ENCODE measurements at places on chromosomes 12 and 14.
A peak's percentile ranks its signal among the peaks of the same experiment; 100 is the strongest.

DNA sequence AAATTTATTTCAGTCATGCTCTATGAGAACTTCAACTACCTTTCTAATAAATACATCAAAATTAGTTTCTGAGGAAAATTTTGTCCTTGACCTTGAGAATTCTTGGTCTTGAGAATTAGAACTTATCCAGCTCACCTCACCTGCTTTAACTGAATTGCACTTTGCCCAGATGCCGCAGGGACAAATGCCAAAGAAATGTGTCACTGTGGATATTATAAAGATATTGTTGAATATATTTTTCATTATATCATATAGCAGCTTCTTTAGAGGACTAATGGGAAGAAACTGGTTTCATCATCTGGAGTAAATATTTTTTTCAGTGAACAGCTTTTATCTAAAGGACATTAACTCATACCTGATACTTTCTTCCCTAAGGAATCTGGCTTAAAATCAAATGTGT, 54.1 kb downstream of the LRP6 start:
- no peak overlapping the region for H3K4me3 ChIP-seq
- H3K36me3 ChIP-seq, result no peaks in the 10 kb centered on the region
- no peak overlapping the region for H3K27ac ChIP-seq
- H3K27me3 ChIP-seq, result peaks cover 53% of the 10 kb centered on the region
- H3K4me1 ChIP-seq, result peaks cover 18% of the 10 kb centered on the region

DNA sequence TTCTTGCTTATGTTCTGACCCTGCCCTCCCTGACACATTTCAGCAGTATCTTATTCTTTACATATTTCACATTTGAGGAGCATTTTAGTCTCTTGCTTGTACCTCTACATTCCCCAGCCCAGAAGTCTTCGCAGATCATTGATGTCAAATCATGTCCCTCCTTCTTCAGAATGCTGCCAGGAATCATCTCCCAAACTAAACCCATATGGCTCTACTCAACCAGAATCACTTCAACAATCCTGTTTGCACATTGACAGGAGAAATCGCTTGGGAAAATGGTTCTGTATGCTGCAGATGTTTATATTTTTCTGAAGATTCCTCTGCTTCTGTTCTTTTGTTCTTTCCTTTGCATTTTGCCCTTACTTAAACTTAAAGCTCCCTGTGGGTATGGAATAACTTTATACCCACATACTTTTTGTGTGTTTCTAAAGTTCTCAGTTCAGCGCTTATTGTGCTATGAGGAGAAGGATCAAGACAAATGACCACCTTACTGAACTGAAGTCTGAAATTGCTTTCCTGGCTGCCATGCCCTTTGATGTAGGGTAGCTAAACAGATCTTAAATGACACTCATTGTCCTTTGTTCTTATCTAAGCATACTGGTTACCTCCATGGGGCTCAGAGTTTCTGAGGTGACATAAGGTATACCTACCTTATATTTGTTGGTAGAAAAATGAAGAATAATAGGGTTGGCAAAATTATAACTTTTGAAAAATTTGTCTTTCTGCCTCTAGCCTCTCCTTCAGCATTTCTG, 134.6 kb downstream of the SLC25A21 start:
- no peaks in the 10 kb centered on the region for H3K27me3 ChIP-seq
- H3K4me3 ChIP-seq, result no peak overlapping the region
- H3K4me1 ChIP-seq, result no peaks in the 10 kb centered on the region
- no peak for DNase-seq
- H3K27ac ChIP-seq, result no peak overlapping the region
- no peaks in the 10 kb centered on the region for H3K36me3 ChIP-seq

DNA sequence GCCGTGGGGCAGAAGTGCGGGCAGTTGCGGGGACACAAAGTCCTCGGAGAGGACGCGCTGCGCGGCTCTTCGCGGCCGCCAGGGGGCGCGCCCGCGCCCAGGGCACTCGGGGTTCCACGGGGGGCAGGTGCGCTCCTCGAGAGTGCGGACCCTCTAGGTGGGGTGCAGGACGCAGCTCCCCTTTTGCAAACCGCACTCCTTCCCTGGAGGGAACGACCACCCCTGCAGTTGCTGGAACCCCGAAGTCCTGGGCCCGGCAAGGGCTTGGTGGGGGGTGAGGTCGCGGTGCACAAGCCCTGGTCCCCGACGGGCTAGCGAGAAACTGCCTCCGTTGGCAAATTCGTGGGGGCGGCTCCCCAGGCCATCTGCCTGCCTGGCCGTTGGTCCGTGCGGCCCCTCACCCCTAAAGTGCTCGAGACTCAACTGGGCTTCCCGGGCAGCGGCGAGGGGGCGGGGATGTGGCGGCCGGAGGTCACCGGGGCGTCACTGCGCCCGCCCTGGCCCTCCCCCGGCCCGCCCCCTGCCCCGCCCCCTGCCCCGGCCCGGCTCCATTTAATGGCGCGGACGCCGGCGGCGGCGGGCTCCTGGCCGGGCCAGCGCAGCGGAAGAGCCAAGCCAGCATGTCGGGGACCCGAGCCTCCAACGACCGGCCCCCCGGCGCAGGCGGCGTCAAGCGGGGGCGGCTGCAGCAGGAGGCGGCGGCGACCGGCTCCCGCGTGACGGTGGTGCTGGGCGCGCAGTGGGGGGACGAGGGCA, at the start of gene ADSS1:
TSS of gene ADSS1 (plus strand) at position 579 of the 756 bp plus-strand sequence. CDS start at position 621, 42 bp downstream.
- H3K27me3 ChIP-seq, result no peaks in the 10 kb centered on the region
- no peaks in the 10 kb centered on the region for H3K4me1 ChIP-seq
- peak; percentile 47 for DNase-seq
- peak within 1 kb of the TSS; percentile 56 for H3K4me3 ChIP-seq

- H3K4me3 ChIP-seq, result no peak overlapping the region
- DNase-seq, result no peak
- peaks cover 6% of the 10 kb centered on the region for H3K36me3 ChIP-seq
- no peaks in the 10 kb centered on the region for H3K27me3 ChIP-seq
- peaks cover 23% of the 10 kb centered on the region for H3K4me1 ChIP-seq
- no peak overlapping the region for H3K27ac ChIP-seq
Measured at GRCh38 chr12:89486264-89486663, 38.3 kb downstream of the GALNT4 start.

Data from central memory CD8-positive, alpha-beta T cell (primary cell).